ENCODE measurements at places on chromosomes 1 and 21.

GRCh38 chr1:172323686-172324085 is 96.8 kb upstream of the C1orf105 start:
- DNase-seq: no peak

DNA sequence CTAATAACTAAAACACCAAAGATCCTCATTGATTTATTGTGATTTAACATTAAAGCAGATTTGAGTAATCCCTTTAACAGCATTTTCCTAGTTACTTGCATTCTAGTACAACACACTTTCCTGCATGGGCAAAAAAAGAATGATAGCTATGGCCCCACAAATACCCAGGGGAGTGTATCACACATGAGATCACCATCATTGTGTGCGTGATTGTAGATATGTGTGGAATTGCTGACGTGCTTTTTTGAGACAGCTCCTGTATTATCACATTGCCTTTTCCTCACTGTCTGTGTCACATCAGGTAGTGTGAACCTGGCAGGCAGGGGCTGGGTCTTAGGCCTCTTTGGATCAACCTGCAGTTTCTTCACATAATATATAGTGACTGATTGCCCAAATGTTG is 48.5 kb upstream of the SAMD13 start:
- no peak for DNase-seq

- DNase-seq: no peak
Measured at GRCh38 chr1:32404946-32405345, 10.7 kb upstream of the BSDC1 start.

GRCh38 chr1:92411511-92411910 is 75.2 kb downstream of the GFI1 start:
- no peak for DNase-seq

DNA sequence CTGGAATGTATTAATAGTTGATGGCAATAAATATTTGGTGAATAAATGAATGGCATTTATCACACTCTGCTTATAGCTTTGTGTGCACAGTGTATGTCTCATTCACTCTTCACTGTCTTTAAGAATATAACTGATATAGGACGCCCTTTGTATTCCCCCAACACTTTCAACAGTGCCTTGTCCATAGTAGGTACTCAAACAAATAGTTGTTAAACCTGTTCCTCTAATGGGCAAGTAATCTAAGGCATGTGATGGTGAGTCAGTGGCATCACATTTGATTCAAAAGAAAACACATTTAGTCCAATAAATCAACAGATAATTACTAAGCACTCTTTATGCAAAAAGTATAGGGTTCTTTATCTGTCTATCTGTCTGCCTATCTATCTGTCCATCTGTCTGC is 11.2 kb upstream of the RXRG start:
- peak; percentile 63 for DNase-seq

All from NCI-H1417 treated with DMSO at 0.1 percent for 48 hours (cell line).